ENCODE measurements at places on chromosomes 3 and 15. TPM values are rescaled to one million over a fixed set of nuclear protein-coding genes. Genes with fewer than 3 reads are reported as not detected.

Gene MCF2L2
- total RNA-seq = 0.22 TPM

Gene PCOLCE2
- 15.1 TPM for total RNA-seq

Gene ENTPD3
- total RNA-seq = 6.8 TPM

Gene STRA6
- not detected for total RNA-seq

Gene IQSEC1
- 77.1 TPM for total RNA-seq

Gene TGM5
- total RNA-seq = not detected

Gene TRANK1
- total RNA-seq = 17.4 TPM

Gene CCR9
- total RNA-seq = 0.13 TPM

Gene ACP3
- total RNA-seq = 8.8 TPM

- DNase-seq = no peak
Measured at GRCh38 chr15:39462691-39463090, 118.2 kb upstream of the THBS1 start.

GRCh38 chr3:65635657-65636056 lies 403.1 kb downstream of the MAGI1 start:
- DNase-seq = no peak

GRCh38 chr15:26126070-26126469 lies 262.9 kb upstream of the ATP10A start:
- no peak for DNase-seq

DNA sequence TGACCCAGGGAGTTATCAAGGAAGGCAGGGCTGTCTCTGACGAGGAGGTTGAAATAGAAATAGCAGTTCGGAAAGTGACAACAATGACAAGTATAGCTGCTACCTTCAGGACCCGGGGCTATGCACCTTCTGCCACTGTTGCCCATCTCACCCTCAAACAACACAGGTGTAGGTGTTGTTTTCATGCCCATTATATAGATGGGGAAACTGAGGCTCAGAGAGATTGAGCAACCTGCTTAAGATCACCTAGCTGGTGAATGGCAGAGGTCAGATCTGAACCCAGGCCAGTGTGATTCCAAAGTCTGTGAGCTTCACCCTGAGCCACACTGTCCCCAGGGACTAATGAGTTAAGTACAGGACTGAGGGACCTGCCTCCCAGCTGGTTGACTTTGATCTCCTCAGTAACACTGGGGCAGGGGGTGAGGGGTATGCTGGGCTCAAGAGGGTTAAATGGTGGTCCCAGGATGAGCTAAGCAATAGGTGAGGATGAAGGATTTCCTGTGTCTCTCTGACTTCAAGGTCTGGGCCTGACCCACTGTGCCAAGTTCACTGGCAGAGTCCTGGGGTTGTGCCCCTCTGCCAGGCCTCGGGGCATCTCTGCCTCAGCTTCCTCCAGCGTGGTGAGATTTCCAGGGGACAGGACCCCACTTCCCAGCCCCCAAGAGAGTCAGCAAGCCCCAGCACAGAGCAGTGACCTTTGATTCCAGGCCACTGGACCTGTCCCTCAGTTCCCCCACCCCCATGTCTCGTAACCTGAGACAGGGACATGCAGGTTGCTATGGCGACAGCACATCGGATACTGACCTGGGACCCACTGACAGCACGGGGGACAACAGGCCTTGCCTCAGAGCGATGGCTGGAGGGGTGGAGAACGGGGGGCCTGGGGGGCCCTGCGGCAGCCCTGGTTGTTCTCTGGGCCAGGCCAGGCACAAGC lies 35.0 kb downstream of the ATP2B2 start:
- no peak for DNase-seq

- no peak for DNase-seq
Measured at GRCh38 chr3:155317211-155317610, 23.7 kb upstream of the STRIT1 start.

GRCh38 chr15:41354371-41354770 lies 21.7 kb downstream of the NUSAP1 start:
- DNase-seq = no peak

DNA sequence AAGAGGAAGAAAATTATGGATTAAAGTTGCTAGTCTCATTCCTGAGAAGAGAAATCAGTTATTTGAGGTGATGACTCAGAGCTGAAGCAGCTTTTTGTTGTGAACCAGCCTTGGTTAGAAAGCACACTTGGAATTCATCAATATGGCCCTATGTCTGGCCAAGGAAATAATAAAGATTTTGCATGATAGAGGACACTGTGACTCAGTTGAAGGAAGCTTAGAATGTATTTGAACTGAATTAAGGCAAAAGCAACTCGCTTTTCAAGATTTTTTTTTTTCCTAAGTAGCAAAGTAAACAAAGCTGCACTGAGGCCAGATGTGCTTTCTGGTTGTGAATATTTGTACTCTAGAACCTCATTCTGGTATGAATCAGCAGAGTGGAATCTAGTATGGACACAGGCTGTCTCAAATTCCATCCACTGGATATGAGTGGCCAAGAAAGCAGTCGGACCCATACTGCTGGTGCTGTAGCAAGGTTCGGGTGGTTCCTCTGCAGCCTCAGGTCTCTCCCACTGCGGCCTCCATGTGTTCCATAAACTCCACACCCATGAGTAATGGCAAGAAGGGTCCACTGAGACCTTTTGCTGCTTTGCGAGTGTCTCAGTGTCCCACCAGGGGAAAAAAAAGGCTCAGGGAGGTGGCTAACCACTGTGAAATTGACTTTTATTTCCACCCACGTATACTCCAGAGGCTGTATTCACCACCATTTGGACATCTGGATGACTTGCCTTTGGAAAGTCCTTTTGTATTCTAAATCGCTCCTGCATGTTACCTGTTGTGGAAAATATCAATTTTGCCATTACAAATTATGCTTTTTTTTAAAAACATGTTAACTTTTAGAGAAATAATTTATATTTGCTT lies 53.1 kb downstream of the TGFBR2 start:
- DNase-seq = no peak

DNA sequence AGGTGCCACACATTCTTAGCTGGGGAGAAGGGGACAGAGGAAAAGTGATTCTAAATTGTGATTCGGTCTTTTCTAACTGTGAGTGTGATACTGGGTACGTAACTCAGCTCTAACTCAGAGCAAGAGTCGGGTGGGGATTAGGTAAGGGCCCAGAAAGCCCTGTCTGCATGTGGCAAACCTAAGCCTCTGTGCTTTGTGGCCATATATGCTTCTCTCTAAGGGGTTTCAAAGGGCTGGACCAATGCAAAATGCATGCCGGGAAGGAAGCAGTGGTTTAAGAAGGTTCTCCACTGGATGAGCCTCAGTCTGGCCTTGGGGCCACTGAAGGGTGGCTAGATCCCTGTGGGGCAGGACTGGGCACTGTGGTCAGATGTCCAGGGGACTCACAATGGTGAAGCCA lies 275.8 kb downstream of the PLCL2 start:
- DNase-seq = no peak

DNA sequence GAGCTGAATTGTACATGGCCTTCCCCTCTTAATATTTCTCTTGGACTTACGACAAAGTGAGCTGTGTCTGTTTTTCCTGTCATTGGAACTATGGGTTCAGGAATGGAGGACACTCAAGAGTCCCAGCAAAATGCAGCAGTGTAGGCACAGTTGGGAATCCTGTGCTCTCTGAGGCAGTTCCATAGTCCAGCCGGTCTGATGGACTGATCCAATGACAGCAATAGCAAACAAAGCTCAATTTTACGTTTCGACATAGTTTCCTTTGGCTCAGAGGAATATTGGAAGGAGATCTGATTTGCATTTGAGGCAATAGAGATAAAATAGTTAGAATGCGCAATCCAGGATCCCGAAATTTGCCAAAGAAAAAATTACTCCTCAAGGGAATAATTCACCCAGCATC lies 276.9 kb upstream of the CNTN3 start:
- DNase-seq = no peak

DNA sequence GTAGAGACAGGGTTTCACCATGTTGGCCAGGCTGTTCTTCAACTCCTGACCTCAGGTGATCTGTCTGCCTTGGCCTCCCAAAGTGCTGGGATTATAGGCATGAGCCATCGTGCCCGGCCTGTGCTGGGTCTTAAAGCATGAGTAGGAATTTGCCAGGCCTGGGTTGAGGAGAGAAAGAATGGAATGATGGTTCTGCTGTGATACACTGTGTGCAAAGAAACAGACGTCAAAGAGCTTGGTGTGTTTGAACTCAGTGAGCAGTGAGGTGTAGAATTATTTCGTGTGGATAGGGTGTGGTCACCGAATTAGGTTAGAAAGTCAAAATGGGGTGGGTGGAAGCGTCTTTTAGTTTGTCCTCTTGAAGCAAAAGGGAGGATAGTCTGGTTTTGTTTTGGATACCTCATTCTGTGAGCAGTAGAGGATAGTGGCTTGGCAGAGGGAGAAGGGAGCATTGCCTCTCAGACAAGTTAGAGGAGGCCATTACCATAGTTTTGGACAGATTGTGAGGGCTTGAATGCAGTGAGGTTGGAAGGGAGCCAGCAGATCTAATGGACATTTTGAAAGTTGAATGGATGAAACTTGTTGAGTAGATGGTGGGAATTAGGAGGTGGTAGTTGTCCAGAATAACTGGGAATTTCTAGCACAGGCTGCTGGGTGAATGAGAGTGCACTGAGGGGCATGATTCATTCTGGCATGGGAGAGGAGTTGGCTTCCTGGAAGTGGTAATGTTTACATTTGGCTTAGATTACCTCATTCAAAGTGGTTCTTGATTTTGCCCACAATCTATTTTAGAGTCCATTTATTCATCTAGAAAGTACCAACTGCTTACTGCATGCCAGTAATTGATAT lies 27.2 kb downstream of the AKAP13 start:
- peak; percentile 67 for DNase-seq

GRCh38 chr3:30453360-30454039 lies 152.9 kb upstream of the TGFBR2 start:
- DNase-seq = no peak

DNA sequence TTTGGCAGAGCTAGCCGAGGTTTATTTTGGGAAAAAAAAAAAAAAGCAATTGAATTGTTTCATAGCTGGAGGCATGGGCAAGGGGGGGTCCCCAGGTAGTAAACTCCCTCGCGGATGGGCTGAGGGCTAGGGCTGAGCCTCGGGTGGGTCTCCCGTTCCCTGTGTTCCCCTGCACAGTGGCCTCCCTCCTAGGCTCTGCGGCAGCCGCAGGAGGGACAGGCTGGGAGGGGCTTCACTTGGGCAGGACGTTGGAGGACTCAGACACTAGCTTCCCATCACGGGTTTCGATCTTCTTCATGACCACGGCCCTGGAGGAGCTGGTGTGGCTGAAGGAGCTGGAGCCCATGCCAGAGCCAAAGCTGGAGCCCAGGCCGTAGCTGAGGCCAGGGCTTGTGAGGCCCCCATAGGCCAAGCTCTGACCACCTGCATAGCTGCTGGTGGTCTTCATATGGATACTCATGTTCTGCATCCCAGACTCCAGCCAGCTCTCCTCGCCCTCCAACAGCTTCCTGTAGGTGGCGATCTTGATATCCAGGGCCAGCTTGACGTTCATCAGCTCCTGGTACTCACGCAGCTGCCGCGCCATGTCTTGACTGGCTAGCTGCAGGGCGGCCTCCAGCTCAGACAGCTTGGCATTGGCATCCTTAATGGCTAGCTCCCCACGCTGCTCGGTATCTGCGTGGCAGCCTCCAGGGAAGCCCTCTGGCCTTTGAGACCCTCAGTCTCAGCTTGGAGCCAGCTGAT lies 64.0 kb upstream of the CDAN1 start:
- DNase-seq = peak; percentile 48

- no peak for DNase-seq
Measured at GRCh38 chr15:97425596-97425995, 534.9 kb upstream of the ARRDC4 start.

GRCh38 chr3:108328821-108329486 lies 32.6 kb downstream of the HHLA2 start:
- no peak for DNase-seq

DNA sequence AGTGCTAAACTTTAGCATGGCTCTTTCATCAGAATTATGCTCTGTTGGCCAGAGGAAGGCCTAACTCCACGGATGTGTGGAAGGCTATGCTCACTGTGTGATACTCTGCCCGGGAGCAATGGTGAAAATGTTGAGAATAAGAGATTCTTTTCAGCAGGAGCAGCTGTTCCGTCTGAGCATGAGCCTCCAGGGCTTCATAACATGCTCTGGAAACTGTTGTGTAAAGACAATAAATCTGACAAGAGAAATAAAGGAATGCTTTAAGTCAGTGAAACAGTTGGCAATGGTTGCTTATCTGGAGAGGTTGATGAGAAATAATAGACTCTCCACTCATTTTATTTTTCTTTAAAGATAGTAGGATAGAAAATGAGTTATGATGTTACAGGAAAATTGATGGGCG lies 269.8 kb downstream of the DIPK2A start:
- no peak for DNase-seq

DNA sequence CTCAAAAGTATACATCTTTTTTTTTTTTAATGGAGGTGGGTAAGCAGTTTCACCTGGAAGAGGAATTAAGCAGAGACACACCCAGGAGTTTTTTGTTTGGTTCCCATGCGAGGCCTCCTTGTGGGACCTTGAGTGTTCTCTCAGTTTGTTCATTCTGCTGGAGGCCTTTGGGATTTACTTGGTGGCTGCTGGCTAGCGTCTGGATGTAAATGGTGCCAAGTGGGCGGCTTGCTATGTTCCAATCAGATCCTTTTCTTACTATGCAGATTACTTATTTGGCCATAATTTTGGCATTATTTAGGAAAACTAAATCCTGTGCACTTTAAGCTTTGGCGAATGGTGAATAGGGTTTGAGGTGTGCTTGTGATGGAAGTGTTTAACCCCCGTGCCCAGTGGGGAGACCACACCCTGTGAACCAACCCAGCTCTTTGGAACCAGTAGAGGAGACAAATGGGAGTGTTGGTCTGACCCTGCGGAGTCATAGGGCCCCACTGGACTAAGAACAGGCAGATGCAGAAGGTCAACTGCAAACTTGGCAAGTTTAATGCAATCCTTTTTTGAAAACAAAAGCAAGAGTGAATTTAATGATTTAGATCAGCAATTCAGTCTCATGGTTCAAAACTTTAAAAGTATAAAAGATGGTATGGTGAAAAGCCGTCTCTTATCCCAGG lies 79.4 kb downstream of the EBLN2 start:
- no peak for DNase-seq

GRCh38 chr3:124791639-124792151 lies 61.4 kb downstream of the UMPS start:
- DNase-seq = no peak

Measured in upper lobe of left lung (tissue), 6 donors.